ENCODE measurements at places on chromosomes 1 and 21.

GRCh38 chr1:204653590-204654340 is 31.8 kb downstream of the LRRN2 start:
- DNase-seq, result no peak
- H3K27ac ChIP-seq, result no peak overlapping the region
- H3K4me3 ChIP-seq, result no peak overlapping the region
- peaks cover 8% of the 10 kb centered on the region for H3K27me3 ChIP-seq
- H3K36me3 ChIP-seq, result no peaks in the 10 kb centered on the region

- peaks cover 36% of the 10 kb centered on the region for H3K36me3 ChIP-seq
- H3K4me3 ChIP-seq, result no peak overlapping the region
- no peak for DNase-seq
- no peaks in the 10 kb centered on the region for H3K4me1 ChIP-seq
- H3K27ac ChIP-seq, result peak overlapping the region; percentile 12
Observed at GRCh38 chr21:46357335-46357604, 33.3 kb downstream of the PCNT start.

DNA sequence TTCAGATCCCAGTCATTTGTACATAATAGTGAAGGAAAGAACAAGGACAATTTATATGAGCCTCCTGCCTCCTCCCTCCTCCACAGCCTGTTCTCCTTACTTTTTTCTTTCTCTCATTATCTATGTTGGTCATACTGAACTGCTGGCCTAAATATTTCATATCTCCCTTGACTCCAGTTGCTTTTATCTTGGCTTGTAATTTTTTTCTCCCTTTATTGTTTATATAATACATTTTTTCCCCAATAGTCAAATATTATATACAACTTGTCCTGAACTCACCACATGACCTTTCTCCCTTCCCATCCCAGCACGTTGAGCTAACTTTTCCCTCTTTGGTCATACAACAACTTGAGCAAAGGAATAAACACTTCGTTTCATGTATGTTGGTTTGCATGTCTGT is 752.1 kb downstream of the LTN1 start:
- H3K27ac ChIP-seq, result no peak overlapping the region
- H3K27me3 ChIP-seq, result no peaks in the 10 kb centered on the region
- H3K4me1 ChIP-seq, result no peaks in the 10 kb centered on the region
- no peaks in the 10 kb centered on the region for H3K36me3 ChIP-seq
- DNase-seq, result no peak

GRCh38 chr1:70707214-70707613 is 296.1 kb downstream of the CTH start:
- H3K4me3 ChIP-seq, result no peak overlapping the region
- H3K27ac ChIP-seq, result no peak overlapping the region
- H3K4me1 ChIP-seq, result no peaks in the 10 kb centered on the region
- H3K27me3 ChIP-seq, result no peaks in the 10 kb centered on the region
- DNase-seq, result no peak

DNA sequence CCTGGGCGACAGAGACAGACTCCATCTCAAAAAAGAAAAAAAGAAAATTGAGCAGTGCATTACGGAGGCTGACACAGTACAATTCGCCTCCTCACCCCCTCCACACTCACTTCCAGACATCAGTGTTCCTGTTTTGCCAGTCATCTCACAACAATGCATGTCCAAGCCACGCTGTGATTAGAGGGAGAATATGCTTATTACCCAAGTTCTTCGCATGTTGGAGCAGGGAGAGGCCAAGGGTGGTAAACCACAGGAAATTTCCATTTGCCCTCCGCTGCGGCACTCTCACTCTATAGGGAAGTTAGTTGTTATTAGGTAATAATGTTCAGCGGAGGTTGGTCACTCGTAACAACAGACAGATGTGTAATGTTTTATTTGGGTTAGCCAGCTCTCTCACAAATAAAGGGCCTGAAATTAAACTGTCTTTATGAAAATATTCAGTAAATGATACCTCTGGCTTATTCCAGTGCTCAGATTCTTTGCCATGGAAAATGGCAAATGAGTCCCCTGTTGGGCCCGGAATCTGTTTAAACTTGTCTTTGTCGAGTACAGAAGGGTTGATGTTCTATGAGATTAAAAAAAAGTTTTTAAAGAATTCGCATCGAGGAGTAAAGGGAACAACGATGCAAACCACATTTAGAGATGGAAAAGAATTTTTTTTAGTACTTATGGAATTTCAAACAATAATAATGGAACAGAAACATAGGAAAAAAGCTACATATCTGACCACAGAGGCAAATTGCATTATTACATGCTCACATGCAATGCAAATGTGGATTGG is 33.1 kb downstream of the KCNJ15 start:
- no peak overlapping the region for H3K27ac ChIP-seq
- H3K4me1 ChIP-seq, result no peaks in the 10 kb centered on the region
- no peak for DNase-seq
- no peaks in the 10 kb centered on the region for H3K36me3 ChIP-seq

DNA sequence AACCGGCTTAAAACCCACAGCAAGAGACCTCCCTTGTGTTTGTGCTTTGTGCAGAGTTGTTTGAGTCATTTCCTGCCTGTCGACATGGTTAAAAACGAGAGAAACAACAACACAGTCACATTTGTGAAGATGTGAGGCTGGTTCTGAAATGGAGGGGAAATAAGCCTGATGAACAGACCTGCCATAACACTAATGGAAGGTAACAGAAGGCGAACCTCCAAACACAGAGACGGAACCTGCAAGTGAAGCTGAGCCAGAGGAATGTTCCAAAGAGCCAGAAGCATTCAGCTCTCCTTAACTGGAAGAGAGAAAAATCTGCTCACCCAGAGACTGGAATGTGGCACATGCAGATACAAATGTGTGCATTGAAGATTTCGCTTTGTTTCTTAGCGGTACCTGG is 53.2 kb upstream of the RAVER2 start:
- H3K4me1 ChIP-seq, result no peaks in the 10 kb centered on the region
- no peaks in the 10 kb centered on the region for H3K27me3 ChIP-seq
- no peaks in the 10 kb centered on the region for H3K36me3 ChIP-seq
- DNase-seq, result no peak
- H3K4me3 ChIP-seq, result no peak overlapping the region
- H3K27ac ChIP-seq, result no peak overlapping the region

- no peak for DNase-seq
- peaks cover 44% of the 10 kb centered on the region for H3K36me3 ChIP-seq
- no peak overlapping the region for H3K27ac ChIP-seq
Observed at GRCh38 chr1:108925920-108926319, 37.4 kb downstream of the CLCC1 start.

DNA sequence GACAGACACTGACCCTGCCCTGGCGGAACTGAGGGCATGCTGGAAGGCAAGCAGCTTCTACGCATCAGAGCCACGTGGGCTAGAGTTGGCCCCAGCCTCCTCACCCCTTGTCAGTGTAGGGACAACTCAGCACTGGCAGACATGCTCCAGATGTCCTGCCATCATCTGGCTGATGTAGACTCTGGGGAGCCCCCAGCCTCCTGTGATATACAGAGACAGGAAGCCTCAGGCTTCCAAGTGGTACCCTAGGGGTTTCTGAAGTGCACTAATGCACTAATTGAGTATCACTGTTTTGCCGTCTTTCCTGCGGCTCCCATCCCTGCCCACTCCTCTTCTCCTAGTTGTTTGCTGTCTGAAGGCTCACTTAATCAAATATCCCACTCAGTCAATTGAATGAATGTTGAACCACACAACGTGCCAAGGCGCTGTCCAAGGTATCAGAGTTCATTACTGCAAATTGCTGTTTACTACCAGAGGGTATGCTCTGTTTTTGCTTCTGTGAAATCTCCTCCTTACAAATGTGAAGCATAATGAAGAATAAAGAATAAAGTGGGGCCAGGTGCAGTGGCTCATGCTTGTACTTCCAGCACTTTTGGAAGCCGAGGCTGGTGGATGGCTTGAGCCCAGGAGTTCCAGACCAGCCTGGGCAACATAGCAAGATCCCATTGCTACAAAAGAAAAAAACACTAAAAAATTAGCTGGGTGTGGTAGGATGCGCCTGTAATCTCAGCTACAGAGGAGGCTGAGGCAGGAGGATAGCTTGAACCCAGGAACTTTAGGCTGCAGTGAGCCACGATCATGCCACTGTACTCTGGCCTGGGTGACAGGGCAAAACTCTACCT is 76.4 kb upstream of the ZBTB18 start:
- H3K27me3 ChIP-seq, result no peaks in the 10 kb centered on the region
- no peaks in the 10 kb centered on the region for H3K4me1 ChIP-seq
- no peak overlapping the region for H3K4me3 ChIP-seq
- no peak overlapping the region for H3K27ac ChIP-seq

- H3K27me3 ChIP-seq, result no peaks in the 10 kb centered on the region
- no peak overlapping the region for H3K4me3 ChIP-seq
- H3K4me1 ChIP-seq, result no peaks in the 10 kb centered on the region
- H3K36me3 ChIP-seq, result no peaks in the 10 kb centered on the region
- no peak overlapping the region for H3K27ac ChIP-seq
Observed at GRCh38 chr1:103477101-103477500, 48.4 kb upstream of the RNPC3 start.

GRCh38 chr1:184110272-184111204 is 59.0 kb downstream of the TSEN15 start:
- no peaks in the 10 kb centered on the region for H3K27me3 ChIP-seq
- no peak overlapping the region for H3K27ac ChIP-seq
- no peaks in the 10 kb centered on the region for H3K4me1 ChIP-seq
- DNase-seq, result no peak
- H3K4me3 ChIP-seq, result no peak overlapping the region

- H3K27me3 ChIP-seq, result no peaks in the 10 kb centered on the region
- H3K4me1 ChIP-seq, result no peaks in the 10 kb centered on the region
- no peak overlapping the region for H3K4me3 ChIP-seq
- H3K36me3 ChIP-seq, result no peaks in the 10 kb centered on the region
Observed at GRCh38 chr21:27734146-27734545, 767.3 kb upstream of the ADAMTS5 start.

- no peak overlapping the region for H3K4me3 ChIP-seq
- no peaks in the 10 kb centered on the region for H3K27me3 ChIP-seq
- H3K4me1 ChIP-seq, result peaks cover 49% of the 10 kb centered on the region
- H3K27ac ChIP-seq, result peak overlapping the region; percentile 45
- no peak for DNase-seq
- H3K36me3 ChIP-seq, result peaks cover 21% of the 10 kb centered on the region
Observed at GRCh38 chr1:28512058-28512611, 6.3 kb downstream of the RCC1 start.

GRCh38 chr1:53606197-53606596 is 132.8 kb downstream of the GLIS1 start:
- DNase-seq, result no peak
- peaks cover 2% of the 10 kb centered on the region for H3K27me3 ChIP-seq
- H3K4me3 ChIP-seq, result no peak overlapping the region
- H3K4me1 ChIP-seq, result no peaks in the 10 kb centered on the region
- H3K36me3 ChIP-seq, result no peaks in the 10 kb centered on the region
- no peak overlapping the region for H3K27ac ChIP-seq

GRCh38 chr1:180366371-180367068 is 135.9 kb downstream of the ACBD6 start:
- no peak overlapping the region for H3K27ac ChIP-seq
- H3K36me3 ChIP-seq, result no peaks in the 10 kb centered on the region
- DNase-seq, result no peak
- H3K27me3 ChIP-seq, result no peaks in the 10 kb centered on the region

GRCh38 chr1:206575165-206575893 is 36.9 kb downstream of the EIF2D start:
- H3K36me3 ChIP-seq, result peaks cover 46% of the 10 kb centered on the region
- peak overlapping the region; percentile 96 for H3K27ac ChIP-seq
- no peaks in the 10 kb centered on the region for H3K27me3 ChIP-seq
- peak overlapping the region; percentile 26 for H3K4me3 ChIP-seq

DNA sequence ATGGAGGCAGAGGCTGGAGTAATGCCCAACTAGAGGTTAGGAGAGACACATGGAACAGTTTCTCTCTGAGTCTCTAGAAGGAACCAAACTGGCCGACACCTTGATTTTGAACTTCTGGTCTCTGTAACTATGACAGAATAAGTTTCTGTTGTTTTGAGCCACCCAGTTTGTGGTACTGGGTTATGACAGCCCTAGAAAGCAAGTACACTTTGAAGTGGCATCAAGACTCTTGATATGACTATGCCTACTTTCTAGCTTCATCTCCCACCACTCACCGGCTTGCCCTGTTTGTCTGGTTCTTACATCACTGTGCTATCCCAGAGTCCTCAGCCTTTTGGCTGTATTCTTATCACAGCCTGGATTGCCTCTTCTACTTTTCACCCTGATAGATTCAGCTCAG is 230.3 kb upstream of the USP24 start:
- H3K27me3 ChIP-seq, result no peaks in the 10 kb centered on the region
- DNase-seq, result no peak
- no peak overlapping the region for H3K27ac ChIP-seq

Measured in B cell (primary cell).